Germinal center (tissue), 1 donor: ENCODE measurements at places on chromosomes 13 and 19.

DNA sequence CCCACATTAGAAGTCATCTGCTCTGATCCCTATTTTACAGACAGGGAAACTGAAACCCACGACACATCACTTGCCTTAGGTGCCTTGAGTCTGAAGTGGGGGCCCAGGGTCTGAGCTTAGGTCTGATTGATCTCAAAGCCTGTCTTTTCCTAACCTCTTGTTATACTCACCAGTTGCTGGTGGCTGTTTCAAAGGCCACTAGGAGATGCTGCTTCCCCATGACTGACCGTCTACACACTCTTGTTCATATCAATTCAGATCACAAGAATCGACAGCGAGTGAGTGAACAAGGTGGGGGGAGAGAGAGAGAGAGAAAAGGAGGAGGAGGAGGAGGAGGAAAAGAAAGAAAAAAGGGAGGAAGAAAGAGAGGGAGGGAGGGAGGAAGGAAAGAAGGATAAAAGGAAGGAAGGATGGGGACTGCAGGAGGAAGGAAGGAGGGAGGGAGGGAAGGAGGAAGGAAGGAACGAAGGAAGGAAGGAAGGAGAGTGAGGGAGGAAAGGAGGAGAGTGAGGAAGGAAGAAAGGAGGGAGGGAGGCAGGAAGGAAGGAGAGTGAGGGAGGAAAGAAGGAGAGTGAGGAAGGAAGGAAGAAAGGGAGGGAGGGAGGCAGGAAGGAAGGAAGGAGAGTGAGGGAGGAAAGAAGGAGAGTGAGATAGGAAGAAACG, 3.3 kb downstream of the OR10H1 start:
- DNase-seq, result no peak

DNA sequence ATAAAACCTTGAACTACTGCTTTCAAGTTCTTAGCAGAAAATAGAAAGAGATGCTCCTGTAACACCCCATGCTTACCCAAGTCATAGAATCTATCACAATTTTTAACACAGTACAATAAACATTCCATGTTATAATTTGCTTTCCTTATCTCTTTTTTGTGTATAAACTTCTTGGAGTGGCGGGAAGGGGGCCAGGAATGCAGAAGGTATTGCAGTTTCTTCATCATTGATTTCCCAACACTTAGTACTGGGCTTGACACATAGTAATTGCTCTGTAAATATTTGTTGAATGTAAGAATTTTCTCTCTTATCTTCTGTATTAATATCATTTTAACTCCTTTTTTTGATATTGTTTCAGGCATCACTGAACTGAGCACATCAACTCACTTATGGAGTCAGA, 535.8 kb downstream of the KCTD12 start:
- DNase-seq, result no peak

DNA sequence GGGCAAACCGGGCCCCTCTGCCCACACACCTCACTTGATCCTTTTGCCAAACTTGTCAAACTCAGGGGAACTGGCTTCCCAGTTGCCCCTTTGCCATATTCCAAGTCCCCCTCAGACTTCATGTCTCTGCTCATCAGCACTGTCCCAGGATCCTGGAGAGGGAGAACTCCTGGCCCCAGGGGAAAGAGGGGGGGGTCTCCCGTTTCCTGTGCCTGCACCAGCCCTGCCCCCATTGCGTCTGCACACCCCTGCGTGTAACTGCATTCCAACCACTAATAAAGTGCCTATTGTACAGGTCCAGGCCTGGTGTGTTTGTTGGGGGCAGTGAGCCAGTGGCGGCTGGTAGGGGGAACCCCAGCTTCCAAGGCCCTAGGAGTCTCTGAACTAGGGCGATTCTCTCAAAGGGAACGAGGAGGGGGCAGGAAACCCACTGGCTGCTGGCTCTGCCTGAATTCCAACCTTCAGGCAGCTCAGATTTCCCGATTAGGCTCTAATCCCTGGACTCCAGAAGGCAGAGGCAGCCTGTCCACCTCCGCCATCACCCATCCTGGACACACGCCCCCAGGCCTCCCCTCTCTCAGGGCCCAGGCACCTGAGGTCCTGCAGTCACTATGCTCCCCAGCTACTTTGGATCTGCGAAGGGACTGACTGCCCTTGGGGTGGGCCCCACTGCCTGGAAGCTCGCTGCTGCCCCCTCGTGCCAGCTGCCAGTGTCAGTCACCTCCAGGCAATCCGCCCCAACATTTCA, 9.7 kb upstream of the ILF3 start:
- DNase-seq, result peak; percentile 90

DNA sequence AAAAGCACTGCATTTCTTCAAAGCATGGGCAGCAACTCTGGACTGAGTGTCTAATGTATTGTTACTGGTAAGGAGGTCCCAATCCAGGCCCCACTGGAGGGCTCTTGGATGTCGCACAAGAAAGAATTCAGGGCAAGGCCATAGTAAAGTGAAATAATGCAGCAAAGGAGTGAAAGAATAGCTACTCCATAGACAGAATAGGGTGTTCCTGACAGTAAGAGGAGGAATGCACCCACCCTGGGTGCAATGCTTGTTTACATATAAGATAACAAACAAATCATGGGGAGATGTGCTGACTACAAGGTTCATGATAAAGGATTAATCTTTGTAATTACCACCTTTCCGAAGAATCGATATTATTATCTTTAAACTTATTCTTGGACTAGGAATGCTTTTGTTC, 58.8 kb upstream of the ABCC4 start:
- no peak for DNase-seq

- no peak for DNase-seq
Observed at GRCh38 chr19:10086591-10087192, 575 bp downstream of the SHFL start.

GRCh38 chr13:111314852-111315251, 5.6 kb upstream of the TEX29 start:
- no peak for DNase-seq

GRCh38 chr13:44785401-44785800, 203.9 kb downstream of the NUFIP1 start:
- DNase-seq, result no peak

GRCh38 chr13:75481176-75482069, 546 bp downstream of the TBC1D4 start:
- peak; percentile 19 for DNase-seq

GRCh38 chr19:51368366-51369282, at the start of gene CLDND2:
TSS of gene CLDND2 (minus strand) at chr19:51369003. CDS start at chr19:51368577, 426 bp downstream.
- DNase-seq, result no peak

DNA sequence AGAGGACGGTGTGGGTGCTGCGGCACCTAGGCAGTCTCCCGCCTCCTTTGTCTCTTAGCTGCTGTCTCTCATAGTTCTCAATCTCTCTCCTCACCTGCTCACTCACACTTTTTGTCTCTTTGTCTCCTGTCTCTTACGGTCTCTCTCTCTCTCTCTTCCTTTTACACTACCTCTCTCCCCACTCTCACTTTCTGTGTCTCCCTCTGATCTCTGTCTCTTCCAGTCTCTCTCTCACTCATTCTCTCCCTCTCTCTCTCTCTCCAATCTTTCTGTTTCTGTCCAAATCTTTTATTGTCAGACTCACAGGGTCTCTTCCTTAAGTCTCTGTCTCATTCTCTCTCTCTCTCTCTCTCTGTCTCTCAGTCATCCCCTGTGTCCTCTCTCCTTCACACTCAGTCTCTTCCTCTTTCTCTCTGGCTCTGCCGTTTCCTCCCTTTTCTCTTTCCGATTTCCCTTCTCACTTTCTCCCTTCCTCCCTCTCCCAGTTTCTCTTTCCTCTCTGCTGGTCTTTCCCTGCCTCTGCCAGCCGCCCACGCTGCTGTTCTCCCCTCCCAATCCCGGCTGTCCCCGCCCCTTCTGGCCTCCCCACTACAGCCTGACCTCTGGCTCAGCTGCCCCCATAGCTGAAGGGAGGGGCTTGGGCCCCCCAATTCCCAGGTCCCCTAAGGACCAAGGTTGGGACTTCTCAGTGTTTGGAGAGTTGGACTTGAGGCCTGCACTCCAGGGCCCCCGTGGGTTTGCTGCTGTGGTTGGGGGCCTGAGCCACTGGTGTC, at the start of gene PLEKHA4:
Gene PLEKHA4 (minus strand): TSS at position 504 of the 773 bp plus-strand sequence. CDS start 997 bp downstream, outside the sequence.
- DNase-seq, result no peak
